ENCODE measurements at places on chromosomes 12 and 14. TPM values are rescaled to one million over a fixed set of nuclear protein-coding genes. Genes with fewer than 3 reads are reported as not detected.

Gene GLIPR1L2
- polyA plus RNA-seq, result 0.21 TPM

Gene TMEM179
- polyA plus RNA-seq, result 0.10 TPM

Gene BATF
- not detected for polyA plus RNA-seq

Gene TMEM63C
- polyA plus RNA-seq, result not detected

Gene CLEC4C
- polyA plus RNA-seq, result not detected

Gene MYO1H
- not detected for polyA plus RNA-seq

Gene SLC10A1
- not detected for polyA plus RNA-seq

Gene TCL1B
- polyA plus RNA-seq, result not detected

Gene PTPRR
- polyA plus RNA-seq, result not detected

Gene CCDC38
- polyA plus RNA-seq, result not detected

Gene KITLG
- 25.2 TPM for polyA plus RNA-seq

Gene SCN8A
- polyA plus RNA-seq, result 12.5 TPM

Gene VIPAS39
- 42.2 TPM for polyA plus RNA-seq

Gene AKAP5
- 0.77 TPM for polyA plus RNA-seq

Gene KLRC4
- polyA plus RNA-seq, result not detected

Gene NKX2-8
- not detected for polyA plus RNA-seq
